ENCODE measurements at places on chromosomes 3 and 15. TPM values are rescaled to one million over a fixed set of nuclear protein-coding genes. Genes with fewer than 3 reads are reported as not detected.
A peak's percentile ranks its signal among the peaks of the same experiment; 100 is the strongest.

Gene SERF2
- 612 TPM for total RNA-seq

DNA sequence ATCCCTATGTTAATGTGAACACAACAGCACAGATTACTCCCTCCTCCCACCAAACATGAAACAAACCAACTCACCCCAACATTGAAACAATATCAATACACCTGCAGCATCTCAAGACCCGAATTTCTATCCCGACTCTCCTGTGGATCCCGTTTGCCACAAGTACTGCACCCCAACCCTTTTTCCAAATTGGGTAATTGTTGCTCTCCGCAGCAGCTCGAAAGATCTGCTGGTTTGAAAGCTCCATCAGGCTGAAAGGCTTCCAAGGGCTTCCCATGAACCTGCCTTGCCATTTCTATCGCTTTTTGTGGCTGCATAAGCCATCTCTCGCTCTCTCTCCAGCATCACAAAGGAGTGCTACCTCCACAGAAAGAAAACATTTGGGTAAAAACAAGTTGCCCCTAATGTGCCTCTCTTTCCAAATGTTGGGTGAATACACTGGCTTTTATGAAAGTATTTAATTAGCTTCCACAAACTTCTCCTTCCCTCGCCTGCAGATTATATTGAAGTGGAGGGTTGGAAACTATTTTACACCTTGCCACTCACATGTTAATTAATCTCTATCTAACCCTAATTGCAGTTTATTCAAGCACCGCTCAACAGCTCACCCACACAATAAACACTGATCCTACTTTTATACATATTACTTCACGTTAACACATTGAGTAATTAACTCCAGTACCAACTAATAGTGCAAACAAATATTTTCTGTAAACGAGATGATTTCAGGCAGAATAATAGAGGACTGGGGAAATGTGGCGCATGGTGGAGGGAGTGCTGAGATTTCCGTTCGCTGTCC is 2.5 kb upstream of the FEZF2 start:
- H3K36me3 ChIP-seq, result no peaks in the 10 kb centered on the region
- H3K27me3 ChIP-seq, result peaks cover 97% of the 10 kb centered on the region
- peak overlapping the region; percentile 13 for H3K27ac ChIP-seq
- no peak overlapping the region for H3K4me3 ChIP-seq

- no peak overlapping the region for H3K27ac ChIP-seq
- H3K4me1 ChIP-seq, result peaks cover 6% of the 10 kb centered on the region
- no peaks in the 10 kb centered on the region for H3K36me3 ChIP-seq
- H3K4me3 ChIP-seq, result no peak overlapping the region
Measured at GRCh38 chr15:40352281-40352901, 1.6 kb downstream of the PHGR1 start.

DNA sequence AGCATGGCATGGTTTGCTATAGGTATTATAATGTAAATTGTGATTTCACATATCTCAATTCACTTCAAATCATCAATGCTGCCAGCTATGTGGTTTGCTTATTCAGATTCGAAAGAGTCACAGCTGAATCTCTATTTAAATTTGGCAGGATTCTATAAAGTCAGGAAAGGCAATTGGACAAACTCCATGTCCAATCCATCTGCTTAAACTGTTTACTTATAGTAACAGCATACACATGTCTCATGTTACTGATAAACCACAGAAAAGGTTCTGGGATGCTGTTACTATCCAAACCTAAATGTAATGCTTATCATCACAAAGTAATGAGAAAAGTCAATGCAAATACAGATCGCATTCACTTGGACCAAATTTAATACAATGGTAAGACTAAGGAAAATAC is 229.7 kb downstream of the ISL2 start:
- H3K36me3 ChIP-seq, result peaks cover 21% of the 10 kb centered on the region
- no peak for DNase-seq
- peaks cover 2% of the 10 kb centered on the region for H3K4me1 ChIP-seq
- H3K27ac ChIP-seq, result no peak overlapping the region

- peaks cover 12% of the 10 kb centered on the region for H3K4me1 ChIP-seq
- no peak overlapping the region for H3K4me3 ChIP-seq
- DNase-seq, result no peak
- H3K36me3 ChIP-seq, result peaks cover 10% of the 10 kb centered on the region
- no peaks in the 10 kb centered on the region for H3K27me3 ChIP-seq
- no peak overlapping the region for H3K27ac ChIP-seq
Measured at GRCh38 chr15:41907141-41907540, 13.3 kb upstream of the SPTBN5 start.
